Renal pelvis (tissue), 12 donors: ENCODE measurements at places on chromosomes 4 and X. TPM values are rescaled to one million over a fixed set of nuclear protein-coding genes. Genes with fewer than 3 reads are reported as not detected.

KIT gene
- polyA plus RNA-seq, result 16.9 TPM

ATOH1 gene
- polyA plus RNA-seq, result not detected

GRCh38 chr4:40373636-40374035, 38.5 kb downstream of the CHRNA9 start:
- no peak for DNase-seq

GRCh38 chr4:16082426-16083240, 1.2 kb downstream of the PROM1 start:
- DNase-seq, result peak; percentile 80
